ENCODE measurements at places on chromosomes 6 and 20. TPM values are rescaled to one million over a fixed set of nuclear protein-coding genes. Genes with fewer than 3 reads are reported as not detected.

The NRSN1 gene
- 1.5 TPM for polyA plus RNA-seq

The TFAP2A gene
- 33.6 TPM for polyA plus RNA-seq

The PBOV1 gene
- 0.15 TPM for polyA plus RNA-seq

The SYNGAP1 gene
- 32.6 TPM for polyA plus RNA-seq

The SYCP2L gene
- 6.1 TPM for polyA plus RNA-seq

The HRH3 gene
- polyA plus RNA-seq = not detected

The CD93 gene
- polyA plus RNA-seq = 41.0 TPM

The TMC2 gene
- polyA plus RNA-seq = 0.38 TPM

The ZBTB12 gene
- polyA plus RNA-seq = 35.5 TPM

The ZSCAN23 gene
- 13.6 TPM for polyA plus RNA-seq

The PRND gene
- 3.1 TPM for polyA plus RNA-seq

The LPA gene
- 0.19 TPM for polyA plus RNA-seq

The MOCS3 gene
- polyA plus RNA-seq = 5.6 TPM

The PROKR2 gene
- not detected for polyA plus RNA-seq

The UST gene
- 12.9 TPM for polyA plus RNA-seq

The BPI gene
- polyA plus RNA-seq = 1.4 TPM

The NDRG3 gene
- 34.9 TPM for polyA plus RNA-seq

The GPR6 gene
- not detected for polyA plus RNA-seq

The RBM24 gene
- polyA plus RNA-seq = 1.0 TPM

The HLA-DPB1 gene
- polyA plus RNA-seq = 10.7 TPM

The TSPO2 gene
- polyA plus RNA-seq = 0.82 TPM

The LY6G5B gene
- polyA plus RNA-seq = 25.3 TPM

The RBCK1 gene
- polyA plus RNA-seq = 85.4 TPM

The BPIFA1 gene
- polyA plus RNA-seq = not detected

The THBD gene
- polyA plus RNA-seq = 5.3 TPM

The MYT1 gene
- 0.68 TPM for polyA plus RNA-seq

The TRIM10 gene
- polyA plus RNA-seq = 0.39 TPM

The NTSR1 gene
- polyA plus RNA-seq = 3.0 TPM

The CDKAL1 gene
- 20.5 TPM for polyA plus RNA-seq
